ENCODE measurements at places on chromosomes 2 and 18. TPM values are rescaled to one million over a fixed set of nuclear protein-coding genes. Genes with fewer than 3 reads are reported as not detected.

The HTR2B gene
- not detected for total RNA-seq

The EPB41L3 gene
- total RNA-seq = 0.44 TPM

The ANKRD62 gene
- not detected for total RNA-seq

The TBC1D8 gene
- 50.6 TPM for total RNA-seq

The LONRF2 gene
- total RNA-seq = 3.3 TPM

The ARMC9 gene
- total RNA-seq = 13.3 TPM

The FAM110C gene
- 0.06 TPM for total RNA-seq

The AMER3 gene
- not detected for total RNA-seq

The CROCC2 gene
- total RNA-seq = not detected

The THADA gene
- total RNA-seq = 16.4 TPM

The CYP27A1 gene
- total RNA-seq = 0.10 TPM

The AQP12B gene
- not detected for total RNA-seq

The ZDBF2 gene
- 1.2 TPM for total RNA-seq

The HAAO gene
- total RNA-seq = not detected

The TXNDC2 gene
- total RNA-seq = 0.12 TPM

The TRAPPC8 gene
- 14.2 TPM for total RNA-seq

The RAPH1 gene
- 6.8 TPM for total RNA-seq

The ITGB6 gene
- total RNA-seq = 1.0 TPM

The ASB18 gene
- not detected for total RNA-seq

The CCDC178 gene
- not detected for total RNA-seq

The VWC2L gene
- not detected for total RNA-seq

The ARHGAP15 gene
- not detected for total RNA-seq

The MYO3B gene
- total RNA-seq = not detected

The ALLC gene
- not detected for total RNA-seq

The UGT1A4 gene
- 0.05 TPM for total RNA-seq

The PSMA8 gene
- not detected for total RNA-seq

The PDCD1 gene
- total RNA-seq = not detected

The CACNB4 gene
- total RNA-seq = 0.32 TPM

The LBH gene
- 186 TPM for total RNA-seq

The LOXHD1 gene
- total RNA-seq = not detected

The MYO5B gene
- total RNA-seq = 11.8 TPM

The CNDP1 gene
- not detected for total RNA-seq

The TCF23 gene
- not detected for total RNA-seq

The C2orf66 gene
- total RNA-seq = 0.19 TPM

The SLC4A1AP gene
- total RNA-seq = 30.0 TPM

The SMYD5 gene
- total RNA-seq = 56.6 TPM

The ADAM23 gene
- total RNA-seq = 9.5 TPM

The C2orf92 gene
- 1.1 TPM for total RNA-seq

The GNLY gene
- total RNA-seq = not detected

The SLC16A14 gene
- total RNA-seq = 1.4 TPM
